Suppressor macrophage (primary cell): ENCODE measurements at places on chromosomes 16 and 17.

DNA sequence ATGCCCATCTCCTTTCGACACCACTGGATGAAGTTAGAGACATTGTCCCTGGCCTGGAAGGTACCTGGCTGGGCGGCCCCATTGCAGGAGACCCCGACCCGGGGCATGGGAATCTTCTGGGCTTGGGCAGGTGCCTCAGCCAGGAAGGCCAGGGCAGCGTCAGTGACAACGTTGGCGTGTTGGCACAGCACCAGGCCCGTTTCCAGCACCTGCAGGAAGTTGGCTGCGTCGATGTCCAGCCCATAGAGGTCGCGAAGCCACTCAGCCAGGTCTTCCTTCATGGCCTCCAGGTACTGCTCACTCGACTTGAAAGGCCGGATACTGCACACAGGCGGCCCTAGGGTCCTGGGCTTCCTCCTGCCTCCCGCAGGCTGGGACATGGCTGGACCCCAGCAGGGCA lies 568 bp downstream of the GAS2L2 start:
- no peak for DNase-seq

DNA sequence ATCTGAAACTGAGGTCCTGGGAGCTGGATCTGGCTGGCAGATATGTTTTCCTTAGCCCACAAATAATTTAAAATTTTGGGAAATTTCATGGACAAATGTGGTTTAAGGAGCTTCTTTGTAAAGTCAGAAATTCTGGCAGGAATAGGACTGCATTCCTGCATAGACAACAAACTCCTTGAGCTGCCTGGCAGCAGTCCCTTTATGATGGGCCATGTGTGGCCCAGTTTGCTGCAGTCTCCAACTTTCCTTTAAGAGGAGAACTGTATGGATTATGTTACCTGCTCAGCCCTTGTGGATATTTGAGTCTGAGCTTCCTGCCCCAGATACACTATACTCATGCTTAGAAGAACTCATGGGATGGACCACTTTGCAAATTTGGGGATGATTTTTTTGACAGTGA lies 48.5 kb upstream of the HS3ST2 start:
- DNase-seq = no peak

- DNase-seq = no peak
Observed at GRCh38 chr16:57579361-57579665, 36.9 kb downstream of the ADGRG5 start.

DNA sequence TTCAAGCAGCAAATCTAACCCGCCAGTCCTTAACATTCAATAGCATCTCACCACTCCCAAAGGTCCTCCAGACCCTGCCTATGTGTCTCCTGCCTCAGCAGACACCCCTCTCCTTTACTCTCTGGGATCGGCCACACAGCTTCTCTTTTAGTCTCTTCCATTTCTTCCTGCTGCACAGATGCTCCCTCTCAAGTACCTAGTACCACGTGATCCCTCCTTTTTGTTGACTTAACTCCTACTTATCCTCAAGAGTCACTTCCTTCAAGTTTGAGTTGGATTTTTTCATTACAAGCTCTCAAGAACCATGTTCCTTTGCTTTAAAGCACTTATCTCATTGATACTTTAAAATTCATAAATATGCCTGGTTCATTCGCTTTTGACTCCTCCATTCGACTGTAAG lies 24.9 kb downstream of the AMFR start:
- DNase-seq = no peak

DNA sequence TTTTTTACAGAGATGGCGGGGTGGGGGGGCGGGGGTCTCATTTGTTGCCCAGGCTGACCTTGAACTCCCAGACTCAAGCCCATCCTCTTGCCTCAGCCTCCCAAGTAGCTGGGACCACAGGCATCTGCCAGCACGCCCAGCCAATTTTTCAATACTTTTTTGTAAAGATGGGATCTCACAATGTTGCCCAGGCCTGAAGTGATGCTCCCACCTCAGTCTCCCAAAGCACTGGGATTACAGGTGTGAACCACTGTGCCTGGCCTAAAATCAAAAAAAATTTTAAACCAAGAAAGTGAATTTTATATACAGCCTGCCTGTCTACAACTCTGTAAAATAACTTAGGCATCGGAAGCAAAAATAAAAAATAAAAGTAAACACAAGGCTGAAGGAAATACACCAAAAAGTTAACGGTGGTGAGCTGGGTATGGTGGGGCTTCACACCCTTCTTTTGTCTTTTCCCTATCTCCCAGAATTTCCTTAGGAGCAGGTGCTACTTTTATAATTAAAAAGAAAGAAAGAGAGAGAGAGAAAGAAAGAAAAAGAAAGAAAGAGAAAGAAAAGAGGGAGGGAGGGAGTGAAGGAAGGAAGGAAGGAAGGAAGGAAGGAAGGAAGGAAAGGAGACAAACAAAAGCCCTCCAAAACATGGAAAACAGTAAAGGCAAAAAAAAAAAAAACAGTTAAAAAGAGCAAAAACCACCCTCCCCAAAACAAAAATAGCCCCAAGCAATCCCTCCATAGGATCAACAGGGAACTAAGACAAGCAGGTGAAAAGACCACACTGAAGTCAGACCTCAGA lies 51.4 kb downstream of the TBC1D16 start:
- DNase-seq = no peak

DNA sequence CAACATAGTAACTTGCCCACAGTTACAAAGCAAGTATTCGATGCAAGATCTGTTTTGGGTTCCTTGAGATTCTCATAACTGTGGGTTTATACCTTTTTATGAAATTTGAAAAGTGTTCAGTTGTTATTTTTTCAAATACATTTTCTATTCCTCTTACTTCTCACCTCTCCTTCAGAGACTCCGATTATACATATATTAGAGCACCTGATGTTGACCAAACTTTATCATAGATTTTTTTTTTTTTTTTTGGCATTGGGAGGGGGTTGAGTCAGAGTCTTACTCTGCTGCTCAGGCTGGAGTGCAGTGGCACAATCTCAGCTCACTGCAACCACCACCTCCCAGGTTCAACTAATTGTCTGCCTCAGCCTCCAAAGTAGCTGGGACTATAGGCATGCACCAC lies 51.3 kb upstream of the RBBP6 start:
- no peak for DNase-seq

GRCh38 chr17:41394254-41394996 lies 3.0 kb downstream of the KRT31 start:
- no peak for DNase-seq

- DNase-seq = peak; percentile 88
Observed at GRCh38 chr16:29820271-29820701, at the start of gene MVP. Gene MVP (plus strand): TSS chr16:29820462. CDS start chr16:29830550, 10,088 bp downstream.

- DNase-seq = no peak
Observed at GRCh38 chr17:44677136-44677535, 12.4 kb downstream of the CCDC43 start.

- DNase-seq = peak; percentile 82
Observed at GRCh38 chr17:58352596-58353388, 791 bp upstream of the SUPT4H1 start.

DNA sequence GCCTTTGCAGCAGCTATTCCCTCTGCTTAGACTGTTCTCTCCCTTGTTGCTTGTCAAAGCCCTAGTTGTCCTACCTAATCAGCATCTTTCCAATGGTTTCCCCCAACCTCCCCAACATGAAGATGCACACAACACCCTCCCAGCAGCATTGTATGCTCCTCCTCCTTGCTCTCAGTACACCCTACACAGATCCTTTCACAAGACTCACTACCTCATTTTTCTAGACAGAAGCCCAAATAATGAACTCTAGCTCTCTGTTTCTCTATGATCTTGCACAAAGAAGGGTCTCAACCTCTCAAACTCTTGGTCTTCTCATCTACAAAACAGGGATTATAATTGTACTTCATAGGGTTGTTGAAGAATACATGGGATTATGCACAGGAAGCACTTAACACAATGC lies 19.4 kb downstream of the PSME3IP1 start:
- DNase-seq = no peak

DNA sequence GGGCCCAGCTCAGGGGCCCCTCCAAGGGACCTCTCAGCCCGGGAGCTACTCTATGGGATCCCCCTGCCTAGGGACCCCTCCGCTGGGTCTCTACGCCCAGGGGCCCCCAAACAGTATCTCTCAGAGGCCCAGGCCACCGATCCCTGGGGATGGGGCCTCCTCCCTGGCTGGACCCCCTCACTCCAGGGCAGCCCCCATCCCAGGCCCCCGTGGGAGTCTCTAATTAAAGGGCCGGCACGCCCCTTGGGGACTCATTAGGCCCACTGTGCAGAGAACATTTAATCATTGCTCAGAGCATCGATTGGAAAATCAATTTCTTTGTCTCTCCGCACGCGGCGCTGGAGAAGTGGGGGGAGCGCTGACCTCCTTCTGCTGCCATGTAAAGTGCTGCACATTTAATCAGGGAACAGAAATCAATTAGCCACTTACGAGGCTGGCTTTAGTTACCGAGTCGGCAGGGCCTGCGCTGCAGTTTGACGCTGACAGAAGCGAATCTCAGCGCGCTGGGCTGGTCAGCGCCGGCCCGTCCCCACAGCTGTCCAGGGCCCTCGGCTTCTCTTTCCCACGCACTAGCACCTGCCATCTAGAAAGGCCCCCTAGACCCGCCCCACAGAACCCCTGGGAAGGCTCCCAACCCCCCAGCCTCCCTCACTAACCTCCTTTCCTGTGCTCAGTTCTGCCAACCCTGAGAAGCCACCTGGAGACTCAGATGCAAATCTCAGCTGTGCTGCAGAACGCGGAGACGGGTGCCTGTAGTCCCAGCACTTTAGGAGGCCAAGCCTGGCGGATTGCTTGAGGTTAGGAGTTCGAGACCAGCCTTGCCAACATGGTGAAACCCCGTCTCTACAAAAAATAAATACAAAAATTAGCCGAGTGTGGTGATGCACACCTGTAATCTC lies 20.2 kb upstream of the C1QL1 start:
- no peak for DNase-seq

GRCh38 chr16:49859125-49859811 lies 3.4 kb upstream of the ZNF423 start:
- peak; percentile 31 for DNase-seq

DNA sequence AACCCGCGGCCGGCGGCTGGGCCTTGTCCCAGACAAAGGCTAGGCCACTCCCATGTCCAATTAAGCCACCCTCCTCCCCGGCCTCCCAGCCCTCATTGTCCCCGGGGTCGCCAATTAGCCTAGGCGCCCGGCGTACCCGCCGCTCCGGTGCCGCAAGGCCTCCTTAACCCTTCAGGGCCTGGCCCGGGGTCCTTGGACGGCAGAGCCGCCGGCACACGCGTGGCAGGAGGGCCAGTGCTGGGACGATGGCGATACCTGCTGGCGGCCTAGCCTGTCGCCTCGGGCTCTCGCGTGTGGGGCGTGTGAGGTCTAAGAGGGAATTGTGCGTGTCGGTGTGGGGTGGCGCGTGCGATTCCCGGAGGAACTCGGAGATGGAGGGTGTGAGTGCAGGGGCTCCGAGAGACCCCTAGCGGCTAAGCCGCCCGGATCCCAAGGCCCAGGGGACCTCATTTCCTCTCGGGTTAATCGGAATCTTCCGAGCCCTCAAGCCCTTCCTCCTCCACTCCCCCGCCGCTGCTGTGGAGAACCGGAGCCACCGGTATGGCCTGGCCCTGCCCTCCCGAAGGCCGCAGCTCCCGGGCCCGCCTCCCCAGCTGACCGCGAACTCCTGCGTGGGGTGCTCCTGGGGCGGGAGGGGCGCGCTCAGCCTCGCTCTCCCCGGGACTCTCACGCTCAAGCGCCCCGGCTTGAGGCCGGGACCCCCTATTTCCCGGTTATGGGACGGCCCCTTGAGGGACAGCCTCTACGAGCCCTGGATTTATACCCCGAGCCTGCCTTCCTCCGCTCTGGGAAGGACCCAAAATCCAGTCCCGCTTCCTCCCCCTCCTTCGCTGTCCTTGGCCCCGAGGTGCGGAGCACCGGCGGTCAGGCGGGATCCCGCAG lies 11.9 kb downstream of the TBX2 start:
- peak; percentile 60 for DNase-seq

DNA sequence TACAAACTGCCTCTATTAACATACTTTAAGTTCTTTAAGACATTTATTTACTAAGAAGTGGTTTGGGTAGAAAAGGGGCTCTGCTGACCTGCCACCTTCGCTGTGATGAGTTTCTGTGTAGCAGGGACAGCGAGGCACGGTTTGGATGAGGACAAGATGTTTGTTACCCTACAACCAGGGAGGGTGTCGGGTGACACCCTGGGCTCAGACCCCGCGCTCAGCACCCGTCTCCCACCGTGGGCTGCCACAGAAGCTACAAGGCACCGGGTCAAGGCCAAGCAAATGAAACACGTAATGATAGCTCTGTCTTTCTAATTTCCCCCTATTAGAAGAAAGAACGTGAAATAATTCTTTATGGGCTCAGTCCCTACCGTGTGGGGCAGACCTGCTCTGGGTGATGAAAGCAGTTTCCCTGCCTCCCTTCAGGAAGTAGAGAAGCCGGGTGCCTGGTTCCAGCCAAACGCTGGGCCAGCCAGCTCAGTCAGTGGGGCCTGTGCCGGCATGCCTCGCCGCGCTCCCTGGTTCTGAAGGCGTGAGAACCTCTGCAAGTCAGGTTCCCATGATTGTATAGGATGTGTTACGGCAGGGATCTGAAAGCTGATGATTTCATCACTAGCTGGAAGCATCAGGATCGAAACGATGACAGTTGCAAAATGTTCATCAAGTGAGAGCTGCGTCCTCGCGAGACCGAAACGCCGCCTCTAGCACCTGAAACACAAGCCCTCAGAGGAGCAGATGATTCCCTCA lies 3.9 kb downstream of the ZNF750 start:
- DNase-seq = peak; percentile 35

DNA sequence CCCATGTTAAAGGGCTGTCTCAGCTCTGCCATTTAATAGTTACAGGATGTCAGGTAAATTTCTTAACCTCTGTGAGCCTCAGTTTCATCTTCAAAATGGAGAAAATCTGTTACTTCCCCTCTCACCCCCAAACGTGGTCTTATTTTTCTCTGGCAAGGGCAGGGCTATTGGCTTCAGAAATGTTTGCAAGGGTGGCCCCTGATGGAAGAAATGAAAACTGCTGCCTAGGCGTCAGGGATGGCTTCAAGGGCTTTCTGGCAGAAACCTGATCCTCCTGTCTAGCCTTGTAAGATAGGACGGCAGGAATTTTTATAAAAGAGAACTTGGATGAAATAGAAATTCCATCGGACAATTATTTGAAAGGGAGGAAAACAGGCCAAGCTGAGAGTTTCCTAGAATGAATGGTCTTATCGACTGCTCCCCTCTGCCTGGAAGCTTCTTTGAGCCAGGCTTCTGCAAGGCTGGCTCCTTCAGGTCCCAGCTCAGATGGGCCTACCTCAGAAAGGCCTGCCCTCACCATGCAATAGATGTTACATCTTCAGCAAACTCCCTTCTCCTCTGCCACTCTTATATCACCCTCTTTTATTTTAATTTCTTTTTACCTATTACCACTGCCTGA lies 43.0 kb upstream of the TANGO6 start:
- DNase-seq = peak; percentile 72

DNA sequence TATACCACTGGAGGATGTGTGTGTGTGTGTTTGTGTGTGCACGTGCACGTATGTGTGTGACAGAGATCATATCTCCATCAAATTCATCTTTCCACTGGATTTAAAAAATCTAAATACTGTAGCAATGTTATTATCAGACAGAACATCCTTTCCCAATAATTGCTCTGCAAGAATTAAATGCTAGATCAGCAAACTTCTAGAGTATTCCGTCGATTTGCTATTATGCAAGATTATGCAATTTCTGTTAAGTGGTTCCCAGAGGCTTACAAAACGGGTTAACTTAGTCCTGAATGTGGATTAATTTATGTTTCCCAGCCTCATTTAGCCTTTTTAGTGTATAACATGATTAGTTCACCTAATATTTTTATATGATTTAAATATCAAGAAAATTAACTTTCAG lies 44.5 kb upstream of the CNTNAP4 start:
- DNase-seq = no peak
